NCI-H1417 treated with DMSO at 0.1 percent for 48 hours (cell line): ENCODE measurements at places on chromosomes 1 and 21.

- DNase-seq, result no peak
These were observed 7.4 kb upstream of the CTBS start for GRCh38 chr1:84581648-84582047.

- DNase-seq, result no peak
These were observed 29.1 kb downstream of the FHAD1 start for GRCh38 chr1:15275921-15276683.

GRCh38 chr1:209353053-209353452, 230.5 kb upstream of the CAMK1G start:
- no peak for DNase-seq

DNA sequence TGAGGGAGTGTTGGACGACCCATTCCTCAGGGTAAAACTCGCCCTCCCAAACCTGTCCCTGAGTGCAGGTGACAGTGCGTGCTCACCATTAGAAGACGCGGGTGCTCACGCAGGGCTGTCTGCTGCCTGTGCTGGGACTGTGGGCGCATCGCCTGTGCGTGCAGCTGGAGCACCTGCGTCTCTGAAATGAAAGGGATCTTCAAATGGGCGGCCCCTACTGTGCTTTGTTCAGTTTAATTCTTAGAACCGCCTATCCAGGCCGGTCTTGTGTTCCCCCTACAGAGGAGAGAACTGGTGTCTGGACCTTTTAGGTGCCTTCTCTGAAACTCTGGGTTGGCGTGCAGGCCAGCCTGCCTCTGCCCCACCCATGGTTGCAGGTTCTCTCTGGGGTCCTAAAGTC, 125.8 kb downstream of the PCBP3 start:
- DNase-seq, result no peak

DNA sequence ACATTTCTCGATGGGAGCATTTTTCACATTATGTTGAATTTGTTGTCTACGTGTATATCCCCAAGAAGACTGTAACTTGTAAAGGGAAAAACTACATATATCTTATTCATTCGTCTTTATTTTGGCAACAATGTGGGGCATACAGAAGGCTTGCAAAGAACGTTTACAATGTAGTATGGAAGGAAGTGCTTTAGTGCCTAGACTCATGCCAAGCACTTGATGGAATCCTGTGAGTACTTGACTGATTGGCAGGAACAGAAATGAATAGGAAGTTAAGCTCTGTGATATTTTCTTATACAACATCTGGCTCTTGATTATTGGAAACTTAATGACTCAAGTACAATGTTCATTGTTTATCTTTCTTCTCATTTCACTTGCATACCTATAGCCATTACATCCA, 284.4 kb downstream of the LRRC7 start:
- no peak for DNase-seq

DNA sequence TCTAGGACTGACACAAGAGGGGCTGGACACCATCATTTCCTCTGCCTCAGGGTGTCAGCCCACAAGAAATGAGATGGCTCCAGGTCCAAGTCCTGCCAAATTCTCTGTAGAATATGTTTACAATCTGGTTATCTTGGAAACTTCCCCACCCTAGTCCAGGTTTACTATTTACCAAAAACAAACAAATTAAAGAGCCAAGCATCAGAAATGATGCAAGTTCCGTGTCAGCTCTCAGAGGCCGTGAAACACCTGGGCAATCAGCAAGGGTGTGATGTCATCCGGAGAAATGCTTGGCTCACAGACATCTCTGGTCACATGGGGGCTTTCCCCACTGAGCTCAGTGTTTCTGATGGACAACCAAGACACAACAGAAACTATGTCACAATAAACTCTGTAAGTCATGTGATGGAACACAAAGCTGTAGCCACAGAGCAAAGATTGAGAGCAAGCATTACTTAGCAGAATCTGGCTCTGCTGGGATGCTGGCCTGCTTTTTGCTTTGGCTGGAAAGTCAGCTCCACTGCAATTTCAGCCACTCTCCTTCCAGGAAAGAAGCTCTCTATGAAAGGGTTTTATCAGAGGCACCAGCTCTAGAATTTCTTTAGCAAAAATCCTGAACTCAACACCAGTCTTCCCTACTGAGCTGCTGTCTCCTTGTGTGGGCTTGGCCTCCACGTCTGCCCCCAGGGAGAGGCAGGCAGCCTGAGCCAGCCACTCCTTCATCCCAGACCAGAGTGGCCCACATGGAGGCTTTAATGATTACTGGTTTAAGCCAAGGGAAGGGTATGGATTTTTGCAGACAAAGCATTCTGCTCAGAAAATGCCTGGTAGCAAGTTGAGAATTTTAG, 55.9 kb downstream of the NENF start:
- DNase-seq, result no peak

- DNase-seq, result no peak
These were observed 2.0 kb upstream of the OLIG2 start for GRCh38 chr21:33023574-33024200.

- no peak for DNase-seq
These were observed 9.1 kb upstream of the SH3D21 start for GRCh38 chr1:36297062-36297461.

DNA sequence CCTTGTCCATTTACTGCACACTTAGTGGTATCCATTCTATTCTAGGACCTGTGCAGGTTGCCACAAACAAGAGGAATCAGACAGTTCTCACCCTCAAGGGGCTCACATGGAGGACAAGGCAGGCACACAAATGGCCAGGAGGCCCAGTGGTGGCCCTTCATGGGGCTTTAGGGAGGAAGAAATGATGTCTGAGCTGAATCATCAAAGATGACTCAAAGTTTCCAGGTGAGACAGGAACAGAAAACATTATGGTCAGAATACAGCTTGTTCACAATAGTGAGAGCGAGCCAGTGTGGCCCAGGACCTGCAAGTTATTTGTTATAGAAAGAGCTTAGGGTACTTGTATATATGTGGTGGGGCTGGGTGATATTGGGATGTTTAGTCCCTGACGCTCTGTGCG, 26.4 kb downstream of the SHISAL2A start:
- no peak for DNase-seq

DNA sequence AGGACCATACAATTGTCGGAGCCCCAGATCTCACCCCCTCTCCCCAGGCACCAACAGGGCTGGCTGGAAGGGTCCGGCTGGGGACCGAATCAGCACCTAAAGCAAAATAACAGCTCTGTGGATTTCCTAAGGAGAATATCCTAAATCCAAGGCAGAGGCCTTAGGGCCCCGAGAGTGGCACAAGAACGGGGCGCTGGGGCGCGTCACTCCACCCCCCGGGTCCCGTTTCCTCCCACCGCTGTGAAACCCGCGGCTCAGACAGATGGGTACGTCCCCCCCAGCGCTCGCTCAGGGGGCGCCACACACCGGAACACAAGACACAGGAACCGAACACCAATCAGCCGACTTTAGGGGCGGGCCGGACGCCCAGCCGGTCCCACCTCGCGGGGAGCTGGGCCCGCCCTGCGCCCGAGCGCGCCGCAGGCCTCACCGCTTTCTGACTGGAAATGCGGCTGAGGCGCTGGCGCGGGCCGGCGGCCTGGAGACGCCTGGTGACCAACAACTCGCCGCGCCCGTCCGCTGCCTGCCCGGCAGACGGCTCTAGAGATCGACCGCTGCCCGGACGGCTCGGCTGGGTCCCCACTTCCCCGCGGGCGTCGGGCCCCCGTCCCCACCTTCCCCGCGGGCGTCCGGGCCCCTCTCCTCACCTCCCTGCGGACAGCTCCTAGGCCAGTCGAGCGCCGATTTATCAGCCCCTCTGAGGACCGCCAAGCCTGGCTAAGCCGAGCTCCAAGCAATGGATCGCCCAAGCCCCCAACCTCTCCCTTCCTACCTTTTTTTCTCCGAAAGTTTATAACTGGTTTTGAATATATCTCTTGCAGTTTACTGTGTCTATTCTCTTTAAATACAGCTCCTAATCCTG, at the start of gene HFM1:
HFM1 (minus strand) TSS at position 687 of the 862 bp plus-strand sequence. CDS start 3,755 bp downstream, outside the sequence.
- peak; percentile 67 for DNase-seq

DNA sequence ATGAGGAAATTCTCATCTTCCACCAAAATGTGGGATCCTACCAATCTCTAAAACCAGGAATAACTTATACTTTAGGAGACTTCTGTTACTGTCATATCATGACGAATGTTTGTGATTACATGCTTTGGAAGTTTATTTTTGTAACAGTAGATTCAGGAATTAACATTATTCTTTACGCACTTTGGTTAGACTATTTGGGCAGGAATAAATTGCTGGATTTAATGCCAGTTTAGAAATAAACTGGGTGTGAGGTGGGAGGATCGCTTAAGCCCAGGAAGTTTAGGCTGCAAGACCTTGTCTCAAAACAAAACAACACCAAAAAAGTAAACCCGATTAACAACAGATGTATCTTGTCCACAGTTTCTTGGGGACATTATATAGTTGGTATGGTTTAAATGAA, 52.1 kb downstream of the MIGA1 start:
- DNase-seq, result no peak
